Right ventricle myocardium inferior (tissue), 1 donor: ENCODE measurements at places on chromosomes 6 and 20.

DNA sequence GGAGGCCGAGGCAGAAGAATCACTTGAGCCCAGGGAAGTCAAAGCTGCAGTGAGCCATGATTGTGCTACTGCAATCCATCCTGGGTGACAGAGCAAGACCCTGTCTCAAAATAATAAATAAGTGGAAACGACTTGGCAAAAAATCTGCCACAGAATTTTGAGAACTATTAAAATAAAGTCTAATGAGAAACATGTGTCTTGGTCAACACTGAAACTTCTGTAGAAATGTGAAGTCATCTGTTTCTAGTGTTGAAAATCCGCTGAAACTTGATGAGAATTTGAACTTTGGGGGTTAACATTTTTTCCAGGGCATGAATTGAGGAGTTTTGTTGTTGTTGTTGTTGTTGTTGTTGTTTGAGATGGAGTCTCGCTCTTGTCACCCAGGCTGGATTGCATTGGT lies 29.0 kb upstream of the BCLAF1 start:
- DNase-seq, result no peak

GRCh38 chr6:19664878-19665612 lies 172.1 kb upstream of the ID4 start:
- DNase-seq, result no peak

DNA sequence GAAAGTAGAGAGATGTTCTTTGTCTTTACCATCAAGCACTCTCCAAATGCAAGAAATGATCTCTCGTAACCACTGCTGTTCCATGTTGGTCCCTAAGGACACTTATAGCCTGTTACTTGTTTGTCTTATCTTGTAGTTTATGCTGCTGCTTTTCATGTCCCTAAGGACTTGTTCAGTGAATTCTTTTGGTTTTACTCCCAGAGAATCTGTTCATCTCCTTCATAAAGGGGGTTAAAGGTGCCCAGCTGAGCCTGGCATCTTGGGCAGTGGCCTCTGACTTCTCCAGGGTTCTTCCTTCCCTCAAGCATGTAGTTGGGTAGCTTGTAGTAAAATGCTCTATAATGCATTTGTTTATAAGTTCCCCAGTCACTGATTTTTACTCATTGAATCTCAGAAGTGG lies 864 bp upstream of the PKIG start:
- DNase-seq, result no peak

DNA sequence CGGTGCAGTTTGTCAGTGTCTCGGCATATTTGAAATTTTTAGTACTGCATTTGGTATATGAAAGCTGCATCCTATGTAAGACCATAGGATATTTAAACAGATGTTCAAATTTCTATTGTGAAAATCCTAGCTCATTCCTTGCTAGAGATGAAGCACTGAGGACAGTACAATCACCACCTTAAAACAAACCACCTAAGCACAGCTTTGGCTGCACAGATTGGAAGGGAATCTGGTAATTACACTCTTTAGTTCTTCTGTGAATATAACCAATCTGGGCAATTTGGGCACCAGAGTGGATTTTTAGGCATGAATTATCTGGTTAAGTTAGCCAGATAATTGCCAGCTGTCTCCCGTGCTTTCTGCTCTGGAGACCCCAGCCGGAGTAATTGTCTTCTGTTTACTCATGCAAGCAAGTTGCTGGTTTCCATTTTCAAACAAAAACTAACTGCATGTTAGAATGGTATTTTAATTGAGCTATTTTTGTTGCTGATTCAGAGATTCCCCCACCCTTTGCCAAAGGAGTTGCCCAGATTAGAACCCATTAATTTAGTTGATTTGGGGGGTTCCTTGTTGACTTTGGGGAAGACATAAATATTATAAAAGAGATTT lies 36.9 kb downstream of the E2F3 start:
- DNase-seq, result no peak
